ENCODE measurements at places on chromosomes 11 and 22.

- DNase-seq, result no peak
Observed at GRCh38 chr22:44685384-44686056, 16.5 kb upstream of the PRR5 start.

DNA sequence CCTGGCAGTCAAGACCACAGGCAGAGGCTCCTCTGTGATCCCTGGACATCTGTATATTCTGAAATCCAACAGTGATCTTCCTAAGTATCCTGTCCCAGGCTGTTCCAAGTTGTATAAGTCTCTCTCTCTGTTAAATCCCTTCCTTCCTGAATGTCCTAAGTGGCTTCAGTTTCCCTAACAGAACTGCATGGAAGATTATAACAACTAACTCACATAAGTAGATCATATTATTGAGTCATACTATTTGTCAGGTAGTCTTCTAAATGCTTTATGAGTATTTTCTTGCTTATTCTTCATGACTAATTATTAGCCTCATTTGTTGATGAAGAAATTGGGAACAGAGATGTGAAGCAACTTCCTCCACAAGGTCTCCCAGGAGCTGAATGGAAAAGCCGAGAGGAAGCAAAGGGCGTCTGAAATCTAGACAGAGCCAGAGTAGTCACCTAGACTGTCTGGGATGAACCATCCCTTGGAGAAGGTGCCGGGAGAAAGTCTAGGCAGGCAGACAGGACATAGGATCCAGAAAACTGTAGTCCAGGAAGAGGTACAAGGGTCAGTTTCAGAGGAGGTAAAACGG is 93.2 kb upstream of the FAT3 start:
- DNase-seq, result no peak

GRCh38 chr11:125926682-125927081 is 19.2 kb upstream of the VSIG10L2 start:
- DNase-seq, result no peak

- no peak for DNase-seq
Observed at GRCh38 chr22:42931421-42932196, 74.5 kb upstream of the ARFGAP3 start.

- no peak for DNase-seq
Observed at GRCh38 chr22:24497841-24498258, 2.7 kb downstream of the UPB1 start.

GRCh38 chr11:68166969-68167368 is 45.8 kb upstream of the CHKA start:
- DNase-seq, result no peak

- DNase-seq, result no peak
Observed at GRCh38 chr11:78977009-78977408, 402.3 kb upstream of the NARS2 start.

DNA sequence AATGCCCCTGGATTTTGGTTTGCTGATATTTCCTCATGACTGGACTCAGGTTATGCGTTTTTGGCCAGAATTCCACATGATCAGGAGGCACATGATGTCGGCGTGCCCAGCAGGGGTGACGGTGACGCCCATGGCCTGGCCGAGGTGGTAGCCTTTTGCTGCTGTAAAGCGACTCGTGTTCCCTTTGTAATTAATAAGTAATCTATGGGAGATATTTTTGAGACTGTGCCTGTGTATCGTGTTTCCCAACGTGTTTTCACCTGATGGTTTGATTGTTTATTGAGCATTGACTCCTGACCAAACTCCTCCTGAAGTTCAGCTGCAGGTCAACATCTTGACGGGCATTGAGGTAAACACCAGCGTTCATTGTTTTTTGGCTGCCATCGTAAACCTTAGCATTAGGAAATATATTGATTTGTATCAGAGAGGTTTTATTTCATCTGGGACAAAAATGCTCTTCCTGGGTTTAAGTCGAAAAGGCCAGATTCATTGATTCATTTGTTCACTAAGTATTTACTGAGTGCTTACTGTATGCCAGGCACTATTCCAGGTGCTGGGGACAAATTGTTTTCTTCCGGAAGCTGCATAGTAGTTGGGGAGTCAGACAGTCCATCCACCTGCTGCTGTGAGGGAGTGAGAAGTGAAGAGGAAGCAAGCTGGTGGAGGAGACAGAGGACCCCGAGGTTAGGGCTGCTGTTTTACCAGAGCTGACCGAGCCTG is 23.6 kb downstream of the DCPS start:
- DNase-seq, result no peak

Measured in posterior cingulate gyrus (tissue), 11 donors.